ENCODE measurements at places on chromosomes 3 and 15.

DNA sequence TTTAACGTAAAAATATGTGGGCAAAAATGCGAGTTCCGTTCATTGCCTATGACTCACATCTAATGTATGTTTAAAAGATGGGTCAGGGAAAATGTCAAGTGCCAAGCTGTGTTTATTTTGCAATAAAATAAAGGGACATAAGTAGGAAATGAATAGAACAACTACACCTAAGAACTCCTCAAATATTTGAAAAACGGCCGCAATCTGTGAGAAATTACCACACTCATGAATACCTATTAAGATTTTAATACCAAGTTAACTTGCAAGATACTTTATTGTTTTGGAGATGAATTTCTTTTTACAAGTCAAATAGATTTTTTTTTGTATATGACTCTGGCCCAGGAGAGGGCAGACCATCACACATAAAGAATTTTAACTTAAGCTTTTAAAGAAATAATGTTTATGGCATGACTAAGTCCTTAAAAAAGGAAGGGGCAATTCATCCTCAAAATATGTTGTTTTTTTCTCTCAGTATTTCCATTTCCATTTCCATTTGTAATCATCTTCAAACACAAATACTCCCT, 152.7 kb downstream of the SUCNR1 start:
- no peak for DNase-seq

GRCh38 chr3:154701055-154701454, 271.1 kb upstream of the GPR149 start:
- DNase-seq: no peak

- no peak for DNase-seq
Measured at GRCh38 chr3:186254676-186255650, 107.1 kb downstream of the DGKG start.

DNA sequence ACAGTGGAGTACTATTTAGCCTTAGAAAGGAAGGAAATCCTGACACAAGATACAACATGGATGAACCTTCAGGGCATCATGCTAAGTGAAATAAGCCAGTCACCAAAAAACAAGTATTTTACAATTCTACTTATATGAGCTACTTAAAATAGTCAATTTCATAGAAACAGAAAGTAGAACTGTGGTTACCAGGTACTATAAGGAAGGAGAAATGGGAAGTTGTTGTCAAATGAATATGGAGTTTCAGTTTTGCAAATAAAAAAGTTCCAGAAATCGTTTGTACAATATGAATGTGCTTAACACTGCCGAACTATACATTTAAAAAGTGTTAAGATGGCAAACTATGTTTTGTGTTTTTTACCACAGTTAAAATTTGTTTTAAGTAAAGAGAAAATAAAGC, 26.8 kb downstream of the TRANK1 start:
- no peak for DNase-seq

DNA sequence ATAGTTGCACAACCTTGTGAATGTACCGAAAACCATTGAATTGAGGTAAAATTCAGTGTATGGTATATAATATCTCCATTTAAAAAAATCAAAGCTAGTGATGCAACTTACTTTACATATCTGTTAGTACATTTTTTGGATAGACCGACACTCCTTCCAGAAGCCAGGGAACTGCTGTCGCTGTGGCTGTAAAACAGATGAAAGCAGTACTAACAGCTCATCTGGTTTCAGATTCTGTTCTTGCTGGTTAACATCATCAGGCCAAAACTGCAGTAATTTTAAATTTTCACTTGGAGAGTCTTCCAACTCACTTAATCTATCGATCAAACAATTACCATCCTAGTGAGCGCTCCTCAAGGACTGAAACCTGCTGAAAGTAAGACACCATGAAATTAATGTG, 145.1 kb downstream of the LRRC28 start:
- DNase-seq: no peak

DNA sequence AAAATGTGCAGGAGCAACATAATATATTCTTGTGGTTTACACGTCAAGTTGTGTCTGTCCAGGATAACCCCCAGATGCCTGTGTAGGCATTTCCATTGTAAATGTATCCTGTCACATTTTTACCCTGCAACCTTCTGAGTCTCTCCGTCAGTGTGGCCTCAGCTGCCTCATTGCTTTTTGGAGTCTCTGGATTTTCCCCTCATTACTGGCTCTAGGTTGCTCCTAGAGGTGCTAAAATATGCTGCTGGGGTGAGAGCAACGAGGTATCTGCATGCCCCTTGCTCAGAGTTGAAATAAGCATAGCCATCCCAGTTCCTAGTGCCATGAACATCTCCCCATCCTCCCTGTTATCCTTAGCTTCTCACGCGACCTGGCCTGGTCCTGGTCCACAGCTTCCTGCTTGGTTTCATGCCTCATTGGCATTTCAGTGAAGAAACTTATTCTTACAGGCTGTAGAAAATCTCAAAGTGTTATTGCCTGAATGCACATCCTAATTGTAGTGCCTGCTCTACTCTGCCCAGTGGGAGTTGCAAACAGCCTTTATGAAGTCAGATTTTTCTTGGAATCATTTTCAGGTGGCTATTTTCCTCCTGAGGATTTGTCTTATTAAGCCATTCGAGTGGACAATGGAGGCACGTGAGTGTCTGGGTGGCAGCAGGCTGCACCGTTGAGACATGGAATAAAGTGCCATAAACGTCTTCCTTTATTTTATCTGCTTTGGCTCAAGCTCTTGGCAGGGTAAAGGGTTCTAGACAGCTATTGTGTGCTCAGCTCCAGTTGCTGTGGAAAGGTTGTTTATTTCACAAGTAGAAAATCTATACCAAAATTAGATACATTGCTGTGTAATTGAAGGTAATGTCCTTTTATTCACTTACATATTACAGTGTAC, 33.2 kb downstream of the OXNAD1 start:
- no peak for DNase-seq

DNA sequence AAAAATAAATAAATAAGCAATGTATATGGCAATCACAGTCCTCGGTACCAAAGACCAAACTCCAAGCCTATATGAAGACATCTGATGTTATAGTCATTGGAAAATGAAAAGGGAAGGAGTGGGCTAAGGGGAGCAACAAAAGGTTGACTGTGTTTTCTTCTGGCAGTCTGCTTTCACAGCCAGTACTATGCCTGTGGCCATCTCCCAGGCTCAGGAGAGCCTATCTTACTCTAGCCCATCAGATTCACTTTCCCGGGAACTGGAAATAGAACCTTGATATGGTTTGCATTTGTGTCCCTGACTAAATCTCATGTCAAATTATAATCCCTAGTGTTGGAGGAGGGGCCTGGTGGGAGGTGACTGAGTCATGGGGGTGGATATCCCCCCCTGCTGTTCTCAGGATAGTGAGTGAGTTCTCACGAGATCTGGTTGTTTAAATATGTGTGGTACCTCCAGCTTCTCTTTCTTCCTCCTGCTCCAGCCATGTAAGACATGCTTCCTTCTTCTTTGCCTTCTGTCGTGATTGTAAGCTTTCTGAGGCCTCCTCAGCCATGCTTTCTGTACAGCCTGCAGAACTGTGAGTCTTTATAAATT, 105.3 kb downstream of the PLCH1 start:
- no peak for DNase-seq

DNA sequence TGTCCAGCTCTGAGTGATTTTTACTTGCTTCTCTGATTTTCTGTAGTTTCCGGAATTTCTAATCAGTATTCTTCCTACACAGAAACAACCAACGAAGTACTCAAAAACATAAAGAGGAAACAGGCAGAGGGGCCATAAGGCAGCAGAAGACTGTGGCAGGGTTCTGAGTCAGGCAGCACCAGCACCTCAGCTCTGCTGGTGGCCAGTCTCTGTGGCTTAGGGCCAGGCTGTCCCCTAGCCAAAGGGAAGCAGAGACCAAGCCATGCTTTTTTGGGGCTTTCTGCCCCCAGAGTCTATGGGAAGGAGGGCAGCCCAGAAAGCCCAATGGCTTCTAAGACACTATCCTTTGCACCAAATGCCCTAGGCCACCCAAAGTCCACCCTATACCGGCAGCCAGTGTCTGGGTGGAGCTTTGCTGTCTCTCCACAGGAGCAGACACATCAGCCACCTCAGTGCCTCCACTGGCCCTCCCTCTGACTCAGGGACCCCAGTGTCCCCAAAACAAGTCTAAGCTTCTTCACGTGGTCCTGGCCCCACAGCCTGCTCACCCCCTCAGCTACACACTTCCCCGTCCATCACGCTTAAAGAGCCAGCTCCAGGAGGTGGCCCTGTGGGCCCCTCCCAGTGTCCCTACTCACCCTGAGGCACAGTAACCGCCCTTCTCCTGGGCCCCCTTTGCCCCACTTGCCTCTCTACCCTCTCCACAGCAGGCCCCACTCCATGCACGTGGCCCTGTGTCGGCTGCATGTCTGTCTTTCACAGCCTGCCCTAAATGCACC, 46.2 kb downstream of the CCDC12 start:
- DNase-seq: no peak

DNA sequence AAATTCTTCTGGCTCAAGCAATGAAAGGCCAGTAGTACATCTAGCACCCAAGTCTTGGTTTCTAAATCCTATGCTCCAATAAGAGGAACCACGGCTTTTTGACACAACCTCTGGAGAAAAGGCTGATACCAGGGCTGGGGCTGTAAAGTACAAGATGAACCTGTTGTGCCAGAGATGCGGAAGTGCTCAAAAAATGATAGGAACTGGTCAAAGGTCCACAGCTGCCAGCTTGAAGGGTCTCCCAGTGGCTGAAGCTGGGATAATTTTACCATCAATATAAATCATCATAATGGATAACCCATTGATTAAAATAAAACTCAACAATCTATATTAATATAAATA, 558 bp upstream of the NCEH1 start:
- no peak for DNase-seq

DNA sequence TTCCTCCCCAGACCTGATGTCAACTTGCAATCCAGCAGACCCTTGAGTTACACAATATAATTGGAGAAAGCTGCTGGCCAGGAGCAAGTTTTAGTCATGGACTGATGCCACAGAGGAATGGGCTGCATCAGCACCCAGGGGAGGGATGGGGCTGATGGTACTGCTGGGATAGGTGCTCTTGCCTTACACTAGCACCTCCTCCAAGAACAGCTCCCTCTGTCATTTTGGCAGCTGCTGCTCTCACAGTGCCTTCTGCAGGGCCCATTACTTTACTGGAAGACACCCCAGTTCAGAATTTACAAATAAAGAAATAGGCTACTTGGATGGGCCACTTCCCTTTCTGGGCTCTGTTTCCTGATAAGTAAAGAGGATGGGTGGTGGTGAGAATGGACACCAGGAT, 85.3 kb upstream of the RORA start:
- DNase-seq: no peak

DNA sequence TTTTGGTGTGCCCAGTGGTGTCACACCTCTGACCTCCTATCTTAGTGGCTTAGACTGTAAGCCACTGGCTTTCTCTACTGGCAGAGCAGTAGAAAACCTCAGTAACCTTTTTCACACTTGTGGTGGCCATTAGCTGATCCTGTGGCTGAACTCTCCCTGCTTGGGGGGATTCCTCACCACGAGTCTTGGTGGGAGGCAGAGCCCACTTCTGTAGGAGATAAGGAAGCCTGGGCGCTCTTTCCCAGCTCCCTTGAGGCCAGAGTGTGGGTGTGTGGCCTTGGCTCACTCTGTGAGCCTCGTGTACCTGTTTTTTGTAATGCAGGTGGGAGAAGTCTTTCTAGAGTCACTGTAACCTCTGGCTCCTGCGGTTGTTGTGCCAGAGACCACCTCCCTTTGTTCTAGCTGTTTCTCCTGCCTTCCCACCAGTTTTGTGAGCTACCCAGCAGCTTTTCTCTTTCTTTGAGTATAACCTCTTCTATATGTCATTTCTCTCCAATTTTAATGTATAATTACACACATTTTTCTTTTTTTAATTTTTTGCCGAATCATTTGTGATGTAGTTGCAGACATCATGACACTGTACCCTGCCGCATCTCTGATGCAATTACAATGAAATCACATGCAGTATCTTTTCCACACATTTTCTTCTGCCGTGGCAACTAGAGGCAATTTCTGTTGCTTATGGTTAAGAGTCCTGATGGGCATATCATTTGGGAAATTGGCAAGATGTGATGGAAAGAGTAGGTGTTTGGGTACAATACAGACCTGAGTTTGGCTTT, 13.8 kb downstream of the XCR1 start:
- DNase-seq: no peak

DNA sequence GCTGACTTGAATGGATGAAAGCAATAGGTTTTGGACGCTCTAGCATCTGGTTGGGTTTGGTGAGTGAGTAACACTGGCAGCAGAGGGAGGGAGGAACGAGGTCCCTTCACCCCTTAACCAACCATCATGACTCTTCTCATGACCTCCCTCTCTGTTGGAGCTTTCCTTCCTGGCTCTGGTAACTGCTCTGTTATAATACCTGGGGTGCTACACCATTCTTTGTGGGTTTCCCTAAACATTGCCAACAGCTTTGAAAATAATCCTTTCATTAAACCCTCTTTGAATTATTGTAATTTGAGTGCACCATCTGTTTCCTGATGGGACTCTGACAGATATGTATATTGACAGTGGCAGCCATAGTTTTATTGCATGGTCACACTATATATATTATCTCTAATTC, 146.2 kb upstream of the PTPRG start:
- no peak for DNase-seq

GRCh38 chr3:184352149-184352785, 9.1 kb downstream of the CLCN2 start:
- DNase-seq: no peak

GRCh38 chr15:47376190-47376589, 341.1 kb upstream of the SEMA6D start:
- no peak for DNase-seq

DNA sequence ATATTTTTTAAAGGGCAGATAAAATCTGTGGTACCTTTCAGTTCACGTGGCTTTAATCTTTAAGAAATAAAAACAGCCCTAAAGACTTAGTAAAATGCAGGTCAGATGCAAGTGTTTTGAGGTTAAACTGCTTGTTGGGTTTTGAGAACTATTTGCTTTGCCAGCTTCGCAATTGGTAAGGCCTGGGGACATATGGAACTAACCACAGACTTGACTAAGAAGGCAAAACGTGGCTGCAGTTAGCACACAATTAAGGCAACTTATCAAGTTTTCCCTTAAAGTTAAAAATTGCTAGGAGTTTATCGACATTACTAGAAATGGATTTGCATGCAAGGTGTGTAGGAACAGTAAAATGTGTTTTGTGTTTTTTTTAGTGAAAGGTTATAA, 206.9 kb downstream of the ZNF385D start:
- DNase-seq: no peak

DNA sequence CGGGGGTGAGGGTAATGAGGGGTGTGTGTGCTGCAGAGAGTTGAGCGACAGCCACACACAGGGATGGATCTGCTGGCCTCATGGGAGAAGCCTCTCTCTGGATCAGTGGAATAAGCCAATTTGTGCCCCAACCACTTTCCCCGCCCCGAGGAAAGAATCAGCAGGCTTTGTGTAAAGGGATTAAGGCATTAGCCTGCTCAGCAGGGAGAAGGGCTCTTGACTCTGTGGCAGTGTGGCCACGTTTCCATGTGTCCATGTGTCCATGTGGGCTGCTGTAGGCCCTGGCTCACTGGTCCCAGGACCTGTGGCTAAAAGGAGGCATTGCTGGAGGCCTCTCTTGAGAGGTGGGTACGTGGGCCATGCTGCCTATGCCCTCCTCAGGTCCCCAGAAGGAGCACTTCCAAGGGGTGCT, 104.7 kb downstream of the HMG20A start:
- DNase-seq: peak; percentile 68

Measured in NT2/D1 (cell line).